ENCODE measurements at places on chromosomes 4 and X.

DNA sequence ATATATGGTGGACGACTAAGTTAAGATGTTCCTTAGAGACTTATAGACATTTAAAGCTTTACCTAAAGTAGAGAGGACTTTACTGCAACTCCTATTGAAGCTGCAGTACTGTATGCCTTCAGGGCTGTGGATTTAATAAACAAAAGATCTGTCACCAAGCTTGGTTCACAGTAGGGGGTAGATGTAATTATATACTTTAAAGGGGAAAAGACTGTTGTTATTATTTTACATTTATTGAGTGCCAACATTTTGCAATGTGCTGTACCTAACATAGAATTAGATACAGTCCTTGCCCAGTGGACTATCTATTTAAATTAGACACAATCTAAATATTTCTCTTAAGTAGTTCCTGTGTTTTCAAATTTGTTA is 67.2 kb downstream of the SLIT2 start:
- DNase-seq, result no peak

GRCh38 chrX:11768039-11768438 is 10.0 kb downstream of the MSL3 start:
- DNase-seq, result no peak

DNA sequence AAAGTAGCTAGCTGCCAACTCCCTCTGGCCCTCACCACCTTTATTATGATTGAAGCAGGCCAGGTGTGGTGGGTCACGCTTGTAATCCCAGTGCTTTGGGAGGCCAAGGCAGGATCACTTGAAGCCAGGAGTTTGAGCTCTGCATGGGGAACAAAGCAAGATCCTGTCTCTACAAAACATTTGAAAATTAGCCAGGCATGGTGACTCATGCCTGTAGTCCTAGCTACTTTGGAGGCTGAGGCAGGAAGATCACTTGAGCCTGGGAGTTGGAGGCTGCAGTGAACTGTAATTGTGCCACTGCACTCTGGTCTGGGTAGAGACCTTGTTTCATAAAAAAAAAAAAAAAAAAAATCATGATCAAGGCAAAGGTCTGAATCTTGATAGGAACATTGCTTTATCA is 467.0 kb upstream of the DIPK2B start:
- DNase-seq, result no peak

- DNase-seq, result no peak
Observed at GRCh38 chr4:76622126-76622525, 187.1 kb downstream of the SHROOM3 start.

DNA sequence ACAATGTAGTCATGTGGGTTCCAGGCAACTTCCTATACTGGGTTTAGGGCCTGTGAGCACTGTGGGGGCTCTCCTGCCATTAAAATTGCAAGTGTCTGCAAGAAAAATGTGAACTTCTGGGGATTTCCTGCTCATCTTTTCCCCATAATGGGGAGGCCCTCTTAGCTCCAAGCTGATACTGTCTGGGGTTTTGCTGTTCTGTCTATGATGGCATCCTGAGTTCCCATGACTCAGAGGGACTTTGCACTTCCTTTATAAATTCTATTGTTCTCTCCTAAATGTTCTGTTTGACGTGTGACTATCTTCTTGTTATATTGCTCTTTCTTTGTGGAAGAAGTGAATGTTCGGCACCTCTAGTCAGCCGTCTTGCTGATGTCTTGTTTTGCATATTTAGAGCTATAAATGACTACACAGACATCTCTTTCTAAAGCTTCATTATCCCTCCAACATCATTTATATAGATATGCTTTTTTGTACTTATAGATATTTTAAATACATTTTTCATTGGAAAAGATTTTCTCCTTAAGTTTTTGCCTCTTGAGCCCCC is 465.8 kb downstream of the NAF1 start:
- DNase-seq, result no peak

DNA sequence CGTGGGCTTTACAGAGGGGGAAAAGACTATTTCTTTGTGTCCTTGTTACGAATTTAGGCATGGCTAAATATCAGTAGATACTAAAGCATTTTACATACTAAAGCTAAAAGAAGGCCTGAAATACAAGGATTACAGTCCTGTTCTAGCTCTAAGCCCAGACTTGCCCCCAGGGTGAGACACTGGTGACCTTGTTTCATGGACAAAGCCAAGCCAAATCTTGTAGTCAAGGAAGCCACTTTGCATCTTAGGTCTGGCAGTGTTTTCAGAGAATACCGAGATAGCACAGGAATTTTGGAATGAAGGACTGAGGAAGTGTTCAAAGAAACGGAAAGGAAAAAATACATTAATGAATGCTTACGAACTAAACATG is 733 bp upstream of the G3BP2 start:
- DNase-seq, result no peak
